ENCODE measurements at places on chromosomes 12 and 14. TPM values are rescaled to one million over a fixed set of nuclear protein-coding genes. Genes with fewer than 3 reads are reported as not detected.
A peak's percentile ranks its signal among the peaks of the same experiment; 100 is the strongest.

Gene DNAI7
- not detected for total RNA-seq

Gene FGF23
- 0.33 TPM for total RNA-seq

Gene NRIP2
- 0.12 TPM for total RNA-seq

Gene CCDC184
- total RNA-seq = 0.11 TPM

Gene GLT8D2
- total RNA-seq = 0.44 TPM

Gene REP15
- 1.00 TPM for total RNA-seq

Gene DYRK4
- total RNA-seq = 10.5 TPM

Gene TMPRSS12
- total RNA-seq = not detected

Gene BAZ1A
- 6.6 TPM for total RNA-seq

DNA sequence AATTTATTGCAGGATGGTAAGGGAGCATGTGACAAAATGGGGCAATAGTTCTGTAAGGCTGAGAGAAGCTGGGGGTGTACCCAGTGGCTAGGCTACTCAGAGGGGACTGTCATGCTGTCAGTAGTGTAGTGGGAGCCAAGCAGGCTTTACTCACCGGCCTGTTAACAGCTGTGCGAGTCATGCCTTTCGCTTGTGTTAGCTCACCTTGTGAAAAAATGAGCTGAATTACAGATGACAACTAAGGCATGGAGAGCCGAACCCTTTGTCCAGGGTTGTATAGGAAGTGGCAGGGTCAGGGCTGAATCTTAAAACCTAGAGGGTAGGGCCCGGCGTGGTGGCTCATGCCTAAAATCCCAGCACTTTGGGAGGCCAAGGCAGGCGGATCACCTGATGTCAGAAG is 37.9 kb downstream of the SH2B3 start:
- DNase-seq = peak; percentile 30

DNA sequence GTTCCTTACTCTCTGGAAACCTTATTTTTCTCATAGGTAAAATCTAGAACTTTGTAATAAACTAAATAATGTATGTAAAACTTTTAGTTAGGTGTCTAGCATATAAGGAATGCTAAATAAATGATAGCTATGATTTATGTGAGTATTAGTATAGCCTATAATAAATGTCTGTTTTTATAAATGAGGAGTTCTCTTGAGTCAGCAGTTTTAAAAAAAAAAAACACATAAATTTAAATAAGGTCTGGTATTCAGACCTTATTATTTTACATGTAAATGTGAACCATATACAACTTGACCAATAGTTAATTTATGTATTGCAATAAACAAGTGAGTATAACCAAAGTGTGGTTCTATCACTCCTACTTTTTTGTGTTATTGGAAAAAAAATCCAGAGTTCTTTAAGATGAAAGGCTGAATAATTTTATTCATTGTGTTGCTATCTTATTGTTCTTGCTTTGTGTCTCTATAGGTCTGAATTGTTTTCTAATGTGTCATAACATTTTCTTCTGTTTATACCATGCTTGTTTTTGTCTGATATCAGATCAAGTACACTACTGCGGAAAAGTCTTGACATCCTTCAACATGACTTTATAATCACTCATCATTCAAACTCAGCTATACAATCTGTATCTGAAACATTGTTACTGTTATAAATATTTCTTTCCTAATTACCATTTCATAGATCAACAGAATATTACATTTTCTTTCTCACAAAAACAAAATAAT is 115.7 kb downstream of the RASSF9 start:
- DNase-seq = no peak

GRCh38 chr12:56941299-56942017 is 7.2 kb upstream of the SDR9C7 start:
- DNase-seq = peak; percentile 61

GRCh38 chr12:42588524-42589464 is 752 bp downstream of the PRICKLE1 start:
- peak; percentile 25 for DNase-seq

- no peak for DNase-seq
Measured at GRCh38 chr14:105818712-105819005, 292.3 kb downstream of the TMEM121 start.

DNA sequence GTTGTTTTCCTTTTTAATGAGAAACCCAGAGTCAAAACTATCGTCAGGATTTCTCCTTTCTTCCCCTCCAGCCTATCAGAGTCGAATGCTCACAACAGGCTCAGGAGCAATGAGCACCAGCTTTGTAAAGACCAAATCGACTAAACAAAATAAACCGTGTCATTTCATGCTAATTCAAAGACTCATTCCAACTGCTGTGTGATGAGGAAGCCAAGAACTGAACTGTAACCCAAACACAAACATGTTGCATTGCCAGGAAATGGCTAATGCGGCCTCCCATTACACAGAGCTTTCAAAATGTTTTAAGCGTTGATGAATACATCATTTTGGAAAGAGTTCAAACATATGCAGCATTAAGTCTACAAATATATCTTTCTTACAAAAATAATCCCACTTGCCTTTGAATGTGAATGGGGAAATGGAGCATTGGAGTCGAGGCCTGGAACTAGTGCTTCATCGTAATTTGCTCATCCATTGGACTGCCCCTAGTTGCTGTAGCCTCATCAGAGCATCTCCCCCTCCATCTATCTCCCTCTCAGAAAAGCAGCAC is 349.5 kb downstream of the GXYLT1 start:
- no peak for DNase-seq

DNA sequence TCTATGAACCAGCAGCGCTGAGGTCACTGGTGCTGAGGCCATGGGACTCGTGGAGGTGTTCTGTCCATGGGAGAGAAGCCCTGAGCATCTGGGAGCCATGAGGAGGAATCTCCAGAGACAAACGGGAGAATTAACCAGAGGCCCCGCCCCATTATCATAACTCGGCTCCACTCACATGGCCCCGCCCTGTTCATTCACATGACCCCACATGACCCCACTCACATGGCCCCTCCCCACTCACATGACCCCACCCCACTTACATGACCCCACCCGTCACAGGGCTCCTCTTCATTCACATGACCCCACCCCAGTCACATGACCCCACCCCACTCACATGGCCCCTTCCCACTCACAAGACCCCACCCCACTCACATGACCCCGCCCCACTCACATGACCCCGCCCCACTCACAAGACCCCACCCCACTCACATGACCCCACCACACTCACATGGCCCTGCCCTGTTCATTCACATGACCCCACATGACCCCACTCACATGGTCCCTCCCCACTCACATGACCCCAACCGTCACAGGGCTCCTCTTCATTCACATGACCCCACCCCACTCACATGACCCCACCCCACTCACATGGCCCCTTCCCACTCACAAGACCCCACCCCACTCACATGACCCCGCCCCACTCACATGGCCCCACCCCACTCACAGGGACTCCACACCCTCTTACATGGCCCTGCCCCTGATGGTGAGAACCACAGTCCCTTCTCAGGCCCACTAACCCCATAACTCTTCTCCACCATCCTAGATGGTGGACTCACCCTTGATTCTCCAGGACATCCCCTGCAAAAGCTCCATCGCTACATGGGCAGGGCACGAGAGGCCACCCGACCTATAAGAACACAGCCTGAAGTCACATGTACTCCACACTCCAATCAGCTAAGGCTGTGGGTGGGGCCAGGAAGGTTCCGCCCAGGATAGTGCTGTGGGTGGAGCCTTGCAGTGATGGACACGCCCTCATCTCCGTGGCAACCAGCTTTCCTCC is 151.1 kb upstream of the SFSWAP start:
- DNase-seq = no peak

All from right lobe of liver (tissue), 6 donors.